ENCODE measurements at places on chromosomes 3 and 15. TPM values are rescaled to one million over a fixed set of nuclear protein-coding genes. Genes with fewer than 3 reads are reported as not detected.

The NMNAT3 gene
- polyA plus RNA-seq = 6.8 TPM

The SMCO1 gene
- 0.17 TPM for polyA plus RNA-seq

The A4GNT gene
- polyA plus RNA-seq = 0.27 TPM

The SLC9C1 gene
- polyA plus RNA-seq = 0.98 TPM

The DAZL gene
- polyA plus RNA-seq = 0.04 TPM

The LDHAL6B gene
- polyA plus RNA-seq = not detected

DNA sequence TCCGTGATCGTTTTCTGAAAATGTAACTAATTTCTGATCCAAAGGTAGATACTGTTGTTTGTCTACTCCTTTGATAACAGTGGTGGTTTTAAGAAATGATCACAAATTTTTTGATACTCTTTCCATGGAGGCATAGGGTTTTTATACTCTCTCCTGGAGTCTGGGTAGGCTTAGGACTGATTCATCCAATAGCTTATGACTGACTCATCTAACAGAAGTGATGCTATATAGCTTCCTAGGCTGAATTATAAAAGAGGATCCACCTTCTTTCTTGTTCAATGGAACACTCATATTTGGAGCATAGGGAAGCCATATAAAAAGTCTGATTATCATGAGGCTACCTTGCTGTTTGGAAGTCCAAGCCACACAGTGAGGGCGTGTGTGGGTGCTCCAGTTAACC lies 84.3 kb downstream of the CHST2 start:
- no peak for DNase-seq

DNA sequence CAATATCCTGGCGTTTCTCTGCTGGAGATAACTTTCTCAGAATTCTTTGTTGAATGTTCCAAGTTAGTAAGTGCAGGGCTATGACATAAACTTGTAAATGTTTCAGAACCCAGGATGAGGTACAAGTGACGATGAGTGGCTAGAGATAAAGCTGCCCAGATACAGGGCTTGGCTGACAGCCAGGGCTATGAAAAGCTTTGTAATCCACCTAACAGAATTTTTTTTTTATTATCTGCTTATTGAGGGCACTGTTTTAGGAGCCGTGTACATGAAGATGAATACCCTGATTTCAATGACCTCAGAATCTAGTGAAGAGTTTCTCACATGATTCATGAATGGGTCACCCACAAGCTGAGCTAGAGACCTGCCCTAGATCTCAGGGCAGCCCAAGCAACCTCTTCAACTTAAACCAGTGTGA lies 431.4 kb downstream of the DIPK2A start:
- DNase-seq = no peak

DNA sequence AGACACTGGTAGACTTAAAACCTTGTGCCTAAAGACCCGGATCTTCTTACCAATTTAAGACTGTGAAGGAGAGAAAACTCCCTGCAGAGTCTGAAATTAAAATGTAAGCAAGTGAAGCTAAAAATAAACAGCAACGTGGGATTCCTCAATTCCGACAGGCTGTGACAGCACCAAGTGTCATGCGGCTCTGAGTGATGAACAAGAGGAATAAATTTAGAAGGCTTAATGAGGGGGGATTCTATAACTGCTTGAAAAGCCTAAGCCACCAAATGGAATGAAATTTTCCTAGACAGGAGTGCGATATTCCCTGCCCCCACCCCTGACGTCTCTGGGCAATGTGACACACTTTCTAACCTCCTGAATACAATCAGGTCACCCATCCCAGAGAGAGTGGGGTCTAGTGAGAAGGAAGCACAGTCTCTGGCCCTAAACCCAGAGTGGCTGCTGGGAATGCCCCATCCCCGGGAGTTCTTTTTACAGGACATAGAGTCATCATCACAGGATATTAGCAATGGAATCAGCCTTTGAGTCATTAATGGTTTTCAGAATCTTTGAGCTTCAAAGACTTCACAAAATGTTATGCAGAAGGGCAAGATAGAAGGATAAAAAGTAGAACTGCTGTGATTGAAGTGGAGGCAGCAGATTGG lies 114.3 kb downstream of the EDEM1 start:
- DNase-seq = no peak

DNA sequence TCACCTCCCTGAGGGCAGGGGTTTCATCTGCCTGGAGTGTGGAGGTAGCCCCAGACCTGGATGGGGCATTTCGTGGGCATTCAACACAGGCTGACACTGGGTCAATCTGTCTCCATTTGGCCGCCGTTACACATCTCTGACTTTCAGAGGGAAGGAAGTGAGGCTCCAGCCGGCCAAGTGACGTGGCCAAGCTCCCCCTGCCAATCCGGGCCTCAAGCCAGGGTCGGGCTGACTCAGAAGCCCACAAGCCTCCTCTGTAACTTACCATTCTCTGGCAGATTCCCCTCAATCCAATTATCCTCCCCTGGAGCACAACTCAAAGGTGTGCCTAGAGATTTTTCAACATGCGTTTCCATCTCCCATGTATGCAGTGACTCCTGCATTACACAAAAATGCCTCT lies 227.6 kb downstream of the KLF13 start:
- DNase-seq = peak; percentile 39

DNA sequence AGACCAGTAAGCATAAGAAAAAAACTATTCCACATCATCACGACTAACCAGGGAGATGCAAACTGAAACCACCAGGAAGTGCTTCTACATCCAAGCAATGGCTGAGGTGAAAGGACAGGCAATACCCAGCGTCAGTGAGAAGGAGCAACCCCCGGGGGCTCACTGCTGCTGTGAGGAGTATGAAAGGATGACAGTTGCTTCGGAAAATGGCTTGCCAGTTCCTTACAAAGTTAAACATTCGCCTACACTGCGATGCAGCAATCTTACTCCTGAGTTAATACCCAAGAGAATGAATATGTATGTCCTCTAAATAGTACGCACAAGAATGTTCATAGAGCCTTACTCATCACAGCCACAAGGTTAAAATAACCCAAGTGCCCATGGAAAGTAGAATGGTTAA lies 13.3 kb upstream of the PLXNA1 start:
- DNase-seq = no peak

DNA sequence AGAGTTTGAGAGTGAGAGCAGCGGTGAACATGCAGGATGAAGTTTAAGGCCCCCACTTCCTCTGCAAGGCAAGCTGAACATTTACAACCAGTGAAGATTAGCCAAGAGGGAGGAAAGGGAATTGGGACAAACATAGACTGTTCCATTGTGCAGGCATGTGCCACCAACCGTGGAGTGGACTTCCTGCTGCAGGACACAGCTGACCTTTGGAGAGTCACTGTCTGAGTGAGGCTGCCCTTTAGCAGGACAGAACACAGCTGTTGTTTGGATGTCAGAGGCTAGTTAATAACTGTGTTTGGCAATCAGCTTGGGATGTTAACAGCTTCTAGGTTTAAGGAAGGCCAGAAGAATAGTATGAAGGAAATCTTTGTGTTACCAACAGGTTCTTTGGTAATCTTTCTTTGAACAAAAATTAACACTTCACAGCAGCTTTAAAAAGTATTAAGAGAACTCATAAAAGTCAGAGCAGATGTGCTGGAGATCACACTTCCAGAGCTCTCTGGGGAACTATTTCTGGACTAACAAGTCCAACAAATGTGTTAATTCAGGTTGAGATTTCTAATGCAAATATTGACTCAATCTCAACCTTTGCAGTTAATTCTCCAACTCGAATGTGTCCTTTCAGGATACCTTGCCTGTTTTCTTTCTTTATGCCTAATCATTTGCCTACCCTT lies 31.4 kb downstream of the CTDSPL start:
- peak; percentile 61 for DNase-seq

- peak; percentile 86 for DNase-seq
Observed at GRCh38 chr3:127786353-127787070, 35.8 kb downstream of the MGLL start.

DNA sequence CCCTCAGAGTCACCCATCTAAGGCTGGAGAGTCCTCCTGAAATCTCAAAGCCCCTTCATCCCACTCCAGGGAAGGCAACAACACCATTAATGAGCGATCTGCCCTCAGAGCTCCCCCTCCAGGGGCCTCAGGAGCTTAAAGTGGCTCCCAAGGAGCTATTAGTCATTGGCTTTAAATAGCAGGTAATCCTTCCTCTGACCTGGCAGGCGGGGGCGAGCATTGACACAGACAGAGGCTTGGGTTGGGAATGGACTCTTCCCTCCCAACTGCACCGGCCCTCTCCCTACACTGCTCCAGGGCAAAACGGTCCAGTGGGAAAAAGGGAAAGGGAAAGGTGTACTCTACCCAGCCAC lies 1.4 kb downstream of the MFGE8 start:
- DNase-seq = no peak

DNA sequence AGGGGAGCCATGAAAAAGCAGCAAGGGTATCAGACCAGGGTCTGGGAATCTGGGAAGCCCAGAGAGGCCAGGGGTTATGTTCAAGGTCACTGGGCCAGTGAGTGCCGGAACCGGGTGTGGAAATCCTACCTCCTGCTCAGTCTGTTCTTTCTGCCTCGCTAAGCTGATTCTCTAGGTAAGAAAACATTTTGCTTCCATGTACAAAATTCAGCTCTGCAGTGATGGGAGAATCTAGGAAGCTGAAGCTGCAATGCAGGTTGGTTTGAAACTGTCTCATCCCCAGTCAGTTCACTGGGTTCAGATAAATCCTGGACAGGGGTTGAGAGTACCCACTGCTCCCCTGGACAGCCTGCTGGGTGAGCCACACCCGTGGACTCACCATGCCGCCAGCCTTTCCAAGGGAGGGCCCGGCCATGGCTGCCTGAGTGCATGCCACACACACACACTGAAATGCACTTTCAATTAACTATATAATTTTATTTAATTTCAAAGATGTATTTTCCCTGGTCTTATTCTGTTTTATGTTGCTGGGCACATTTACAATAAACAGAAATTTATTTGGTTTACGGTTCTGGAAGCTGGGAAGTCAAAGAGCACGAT lies 108.4 kb downstream of the CORO2B start:
- no peak for DNase-seq

DNA sequence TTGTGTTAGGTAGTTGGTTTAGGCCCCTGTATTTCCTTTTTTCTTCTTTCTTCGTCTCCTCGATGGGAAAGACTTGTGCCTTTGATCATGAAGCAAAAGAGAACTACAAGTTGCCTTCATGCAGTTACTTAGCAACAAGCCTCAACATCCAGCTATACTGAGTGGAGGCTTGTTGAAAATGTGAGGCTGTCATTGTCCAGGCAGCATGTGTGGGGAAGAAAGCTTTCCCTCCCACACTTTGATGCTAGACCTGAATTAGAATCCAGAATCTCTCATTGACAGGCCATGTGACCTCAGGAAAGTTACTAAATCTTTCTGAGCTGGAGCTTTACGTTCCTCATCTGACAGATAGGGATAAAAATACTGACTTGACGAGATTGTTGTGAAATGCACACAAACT lies 23.7 kb downstream of the IFT122 start:
- no peak for DNase-seq

DNA sequence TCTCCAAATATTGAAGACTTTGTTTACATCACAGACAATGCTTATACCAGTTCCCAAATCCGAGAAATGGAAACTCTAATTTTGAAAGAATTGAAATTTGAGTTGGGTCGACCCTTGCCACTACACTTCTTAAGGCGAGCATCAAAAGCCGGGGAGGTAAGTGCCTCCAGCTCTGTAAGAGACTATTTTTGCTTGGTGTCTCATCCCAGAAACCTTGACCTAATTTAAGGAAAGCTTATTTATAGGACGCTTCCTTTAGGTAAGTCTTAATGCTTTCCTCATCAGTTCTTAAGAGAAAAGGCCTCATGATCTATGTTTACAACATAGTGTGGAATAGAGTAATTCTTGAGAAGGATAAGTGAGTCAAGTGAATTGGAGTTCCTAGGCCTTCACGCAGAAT lies 11.8 kb downstream of the CCNB2 start:
- DNase-seq = no peak

GRCh38 chr3:169815590-169816150 lies 3.0 kb upstream of the LRRC34 start:
- no peak for DNase-seq

- DNase-seq = no peak
Observed at GRCh38 chr15:98946301-98947255, 61.0 kb downstream of the PGPEP1L start.

DNA sequence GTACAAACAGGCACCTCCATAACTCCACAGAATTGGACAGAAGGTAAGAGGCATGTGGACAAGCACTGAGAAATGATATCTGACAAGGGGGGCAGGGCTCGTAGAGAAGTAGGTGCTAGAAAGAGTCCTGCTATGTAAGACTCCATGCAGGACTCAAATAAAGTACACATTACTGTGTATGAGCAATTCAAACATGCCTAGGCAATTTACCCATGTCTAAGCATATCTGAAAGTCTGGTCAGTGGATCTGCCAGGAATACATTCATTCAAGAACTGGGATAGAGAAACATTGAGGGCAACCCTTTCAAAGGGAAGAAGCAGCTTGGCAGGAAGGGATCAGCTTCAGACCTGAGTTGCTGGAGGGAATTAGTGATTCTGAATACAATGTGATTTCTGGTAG lies 174.1 kb upstream of the MCTP2 start:
- no peak for DNase-seq

GRCh38 chr15:57553526-57553925 lies 38.2 kb upstream of the MYZAP start:
- DNase-seq = no peak

Data from right lung (tissue), 10 donors.